Retinal pigment epithelial cell (primary cell): ENCODE measurements at places on chromosomes 13 and 19.

- no peak for DNase-seq
Measured at GRCh38 chr13:42041011-42041683, 7.3 kb upstream of the DGKH start.

GRCh38 chr13:97456047-97456446 is 22.1 kb downstream of the RAP2A start:
- no peak for DNase-seq

- DNase-seq, result no peak
Measured at GRCh38 chr13:42553098-42554046, 20.6 kb upstream of the TNFSF11 start.

DNA sequence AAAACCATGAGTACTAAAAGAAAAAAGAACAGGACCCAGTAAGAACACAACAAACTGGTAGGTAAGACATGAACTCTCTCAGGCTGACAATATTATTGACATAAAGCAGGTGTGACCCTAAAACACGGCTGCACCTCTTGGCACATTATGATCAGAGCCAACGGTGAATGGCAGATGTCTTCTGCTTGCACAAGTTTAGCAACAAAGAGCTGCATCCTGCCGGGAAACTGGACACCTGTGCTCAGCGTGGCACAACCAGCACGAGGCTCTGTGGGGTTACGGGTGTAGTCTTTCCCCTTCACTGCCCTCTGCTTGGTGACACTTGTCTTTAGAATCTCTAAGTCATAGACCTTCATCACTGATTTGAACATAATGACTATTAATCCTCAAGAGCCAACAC is 97.9 kb downstream of the DOCK9 start:
- no peak for DNase-seq

- no peak for DNase-seq
Measured at GRCh38 chr13:72145383-72145782, 278.4 kb upstream of the DACH1 start.
